ENCODE measurements at places on chromosomes 1 and 21. TPM values are rescaled to one million over a fixed set of nuclear protein-coding genes. Genes with fewer than 3 reads are reported as not detected.

Gene WNT3A
- total RNA-seq: not detected

Gene NIBAN1
- total RNA-seq: 2.8 TPM

- no peak for DNase-seq
These were observed 645 bp upstream of the TLR5 start for GRCh38 chr1:223143537-223144248.

Gene ARHGEF10L
- 22.3 TPM for total RNA-seq

DNA sequence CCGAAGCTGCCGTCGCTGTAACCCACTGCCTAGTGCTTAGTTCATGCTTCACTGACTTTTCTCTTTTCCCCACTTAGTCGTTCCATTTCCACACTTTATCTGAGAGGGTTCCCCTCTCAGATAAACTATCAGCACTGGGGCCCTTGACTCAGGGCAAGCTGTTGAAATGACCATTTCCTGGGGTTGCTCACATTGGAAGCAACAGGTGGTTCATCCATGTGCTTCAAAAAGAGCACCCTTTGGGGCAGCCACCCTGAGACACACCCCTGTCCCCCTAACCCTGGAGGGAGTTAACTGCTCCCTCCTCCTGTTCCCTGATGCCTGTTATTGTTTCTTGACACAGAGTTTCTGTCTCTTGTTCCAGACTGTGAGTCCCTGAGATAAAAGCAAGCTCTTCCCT lies 107.2 kb downstream of the PTPRU start:
- DNase-seq: no peak

DNA sequence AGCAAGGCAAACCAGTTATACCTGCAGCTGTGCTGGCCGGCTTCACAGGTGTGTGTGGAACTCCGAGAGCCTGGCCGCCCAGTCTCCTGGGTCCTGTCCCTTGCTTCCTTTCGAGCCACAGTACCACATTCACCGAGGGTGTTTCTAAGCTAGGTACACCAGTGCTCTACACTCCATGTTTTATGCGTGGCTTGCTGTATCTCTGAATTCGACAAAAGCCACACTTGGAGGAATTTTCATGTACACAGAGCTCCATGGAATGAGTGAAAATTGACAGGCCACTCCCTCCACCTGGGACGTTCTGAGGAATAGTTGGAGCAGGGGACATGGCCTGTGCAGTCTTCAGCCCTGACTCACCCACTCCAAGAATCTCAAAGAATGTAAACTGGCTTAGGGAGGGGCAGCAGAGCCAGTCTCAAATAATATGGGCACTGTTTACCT lies 14.0 kb downstream of the ETS2 start:
- DNase-seq: no peak

DNA sequence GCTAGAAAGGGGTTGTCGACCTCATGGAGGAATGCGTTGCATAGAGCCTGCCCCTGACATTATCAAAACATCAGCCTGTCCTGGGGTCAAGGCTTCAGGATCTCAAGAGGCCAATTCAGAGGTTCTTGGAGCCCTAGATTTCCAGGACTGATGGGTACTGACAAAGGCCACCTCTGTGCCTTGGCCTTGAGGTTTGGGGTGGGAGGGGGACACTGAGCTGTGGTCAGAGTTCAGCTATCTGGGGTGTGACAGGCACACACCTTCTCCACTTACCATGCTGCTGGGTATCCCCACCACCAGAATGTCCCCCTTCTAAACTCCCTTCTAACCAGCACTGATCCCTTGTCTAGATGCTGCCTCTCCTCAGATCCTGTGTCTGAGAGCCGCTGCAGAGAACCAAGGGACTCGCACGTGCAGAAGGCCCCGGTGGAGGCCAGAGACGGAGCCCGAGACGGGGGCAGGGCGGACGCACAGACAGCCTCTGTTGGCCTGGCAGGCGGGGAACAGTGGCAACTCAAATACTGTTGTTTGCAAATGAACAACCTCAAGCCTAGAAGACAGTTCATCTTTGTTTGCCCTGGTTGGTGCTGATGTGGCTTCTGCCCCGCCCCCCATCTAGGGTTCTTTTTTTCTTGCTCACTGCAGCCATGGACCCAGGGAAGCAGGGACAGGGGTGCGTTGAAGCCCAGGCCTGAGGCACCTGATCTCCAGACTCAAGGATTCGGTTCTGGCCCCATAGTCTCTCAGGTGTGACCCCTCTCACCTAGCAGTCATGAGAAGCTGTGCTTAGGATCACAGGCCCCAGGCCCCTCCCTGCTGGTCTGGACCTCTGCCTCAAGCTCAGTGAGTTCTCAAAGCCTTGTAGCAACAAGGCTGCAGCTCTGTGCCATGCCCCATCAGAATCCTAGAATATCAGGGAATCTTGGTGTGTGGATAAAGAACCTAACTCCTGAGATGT lies 28.1 kb upstream of the CSF1 start:
- peak; percentile 74 for DNase-seq

Gene TUFT1
- total RNA-seq: 8.4 TPM

All from occipital lobe (tissue), 3 donors.